ENCODE measurements at places on chromosomes 3 and 15.

DNA sequence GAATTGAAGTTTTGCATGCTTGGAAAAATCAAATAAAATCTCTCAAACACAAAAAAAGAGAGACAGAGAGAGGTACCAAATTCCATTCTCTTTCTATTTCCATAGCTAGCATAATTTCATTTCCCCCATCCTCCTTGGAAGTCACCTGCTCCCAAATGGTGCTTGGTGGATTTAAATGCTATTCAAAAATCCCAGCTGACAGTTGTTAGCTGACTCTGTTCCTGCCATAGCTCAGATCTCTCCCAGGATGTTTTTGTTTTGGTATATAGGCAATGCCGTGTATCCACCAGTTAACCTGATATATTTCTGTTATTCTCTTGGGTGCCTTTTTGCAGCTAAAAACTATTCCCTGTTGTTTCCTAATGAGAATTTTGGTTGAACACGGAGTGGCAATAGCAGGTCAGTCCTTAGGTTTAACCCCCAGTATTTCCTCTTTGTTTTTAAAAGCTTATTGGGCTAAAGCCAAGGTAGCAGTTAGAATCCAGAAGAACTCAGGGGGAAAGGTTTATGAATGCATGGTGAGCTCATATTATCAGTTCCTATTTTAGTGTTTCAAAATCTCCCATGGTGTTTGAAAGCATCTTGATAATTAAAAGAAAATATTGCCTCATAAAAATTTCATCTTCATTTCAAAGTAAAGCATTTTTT is 240.0 kb upstream of the GBE1 start:
- DNase-seq, result no peak

- no peak for DNase-seq
Observed at GRCh38 chr3:5787861-5788488, 600.5 kb downstream of the EDEM1 start.

DNA sequence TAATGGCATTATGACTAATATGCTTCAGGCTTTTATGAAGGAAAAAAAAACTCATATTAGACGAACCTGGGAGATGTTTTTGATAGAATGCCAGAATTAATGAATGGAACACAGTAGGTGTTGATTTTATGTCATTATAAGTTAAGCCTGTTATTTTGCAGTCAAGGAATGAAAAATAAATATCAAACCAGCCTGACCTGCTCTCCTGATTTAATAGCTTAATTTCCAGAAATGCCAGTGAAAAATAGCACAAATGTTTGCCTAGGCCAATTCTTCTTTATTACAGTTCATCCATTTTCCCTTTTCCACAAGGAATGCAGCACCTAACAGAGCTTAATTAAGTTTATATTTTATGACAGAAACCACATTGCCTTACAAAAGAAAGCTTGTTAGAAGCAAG is 292.0 kb downstream of the TBL1XR1 start:
- DNase-seq, result no peak

DNA sequence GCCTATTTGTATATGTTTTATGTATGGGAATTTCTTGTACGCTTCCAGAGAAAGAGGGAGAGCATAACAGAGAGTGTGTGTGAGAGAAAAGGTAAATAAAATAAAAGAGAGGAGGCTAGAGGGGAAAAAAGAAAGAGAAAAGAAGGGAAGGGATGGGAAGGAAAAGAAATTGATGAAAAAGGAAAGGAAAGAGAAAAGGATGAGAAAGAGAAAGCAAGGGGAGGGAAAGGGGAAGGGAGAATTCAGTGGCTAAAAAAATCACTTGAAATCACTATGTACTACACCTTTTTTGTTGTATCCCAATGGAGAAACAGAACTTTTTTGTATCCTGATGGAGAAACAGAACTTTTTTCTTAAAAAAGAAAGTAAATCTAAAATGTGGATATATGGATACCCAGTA is 165.5 kb upstream of the MBNL1 start:
- DNase-seq, result no peak

GRCh38 chr3:23664459-23664858 is 141.3 kb upstream of the UBE2E1 start:
- no peak for DNase-seq

- DNase-seq, result no peak
Observed at GRCh38 chr3:126125341-126125740, 41.4 kb upstream of the SLC41A3 start.

- no peak for DNase-seq
Observed at GRCh38 chr15:86630946-86631345, 551.3 kb downstream of the AGBL1 start.

DNA sequence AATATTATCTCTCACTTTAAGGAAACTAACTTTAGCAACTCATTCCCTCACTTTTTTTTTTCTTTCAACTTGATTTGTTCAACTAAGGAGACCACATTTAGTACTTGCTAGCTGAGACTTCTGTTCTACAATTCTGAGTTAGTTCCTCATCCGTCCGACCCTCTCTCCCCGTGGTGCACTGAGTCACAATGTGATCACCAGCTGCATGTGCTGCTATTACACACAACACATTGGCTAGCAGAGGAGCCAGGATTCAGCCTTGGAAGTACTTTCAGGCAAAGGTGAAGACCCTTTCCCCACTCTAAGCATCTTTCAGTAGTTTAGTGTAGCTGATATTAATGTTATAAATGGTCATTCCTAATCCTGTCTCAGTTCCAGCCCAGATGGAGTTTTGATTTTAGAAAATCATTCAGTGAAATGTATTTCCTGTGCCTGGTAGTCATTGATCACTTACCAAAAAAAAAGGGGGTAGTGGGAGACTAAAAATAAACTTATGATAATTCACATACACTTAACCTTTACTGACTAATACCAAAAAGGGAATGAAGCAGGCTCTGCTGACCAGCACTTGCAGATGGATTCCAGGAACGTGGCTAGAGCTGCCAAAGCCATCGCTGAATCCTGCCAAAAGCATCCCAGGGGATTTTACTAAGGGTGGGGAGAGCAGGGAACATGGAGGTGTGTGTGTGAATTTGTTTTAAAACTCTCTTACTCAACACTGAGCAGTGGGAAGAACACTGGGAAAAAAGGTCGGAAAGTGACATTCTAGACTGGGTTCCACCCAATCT is 424.8 kb downstream of the LPP start:
- DNase-seq, result no peak

- DNase-seq, result no peak
Observed at GRCh38 chr3:133983576-133984560, 45.9 kb downstream of the SLCO2A1 start.

- DNase-seq, result no peak
Observed at GRCh38 chr3:51397392-51397791, 6.3 kb downstream of the RBM15B start.

DNA sequence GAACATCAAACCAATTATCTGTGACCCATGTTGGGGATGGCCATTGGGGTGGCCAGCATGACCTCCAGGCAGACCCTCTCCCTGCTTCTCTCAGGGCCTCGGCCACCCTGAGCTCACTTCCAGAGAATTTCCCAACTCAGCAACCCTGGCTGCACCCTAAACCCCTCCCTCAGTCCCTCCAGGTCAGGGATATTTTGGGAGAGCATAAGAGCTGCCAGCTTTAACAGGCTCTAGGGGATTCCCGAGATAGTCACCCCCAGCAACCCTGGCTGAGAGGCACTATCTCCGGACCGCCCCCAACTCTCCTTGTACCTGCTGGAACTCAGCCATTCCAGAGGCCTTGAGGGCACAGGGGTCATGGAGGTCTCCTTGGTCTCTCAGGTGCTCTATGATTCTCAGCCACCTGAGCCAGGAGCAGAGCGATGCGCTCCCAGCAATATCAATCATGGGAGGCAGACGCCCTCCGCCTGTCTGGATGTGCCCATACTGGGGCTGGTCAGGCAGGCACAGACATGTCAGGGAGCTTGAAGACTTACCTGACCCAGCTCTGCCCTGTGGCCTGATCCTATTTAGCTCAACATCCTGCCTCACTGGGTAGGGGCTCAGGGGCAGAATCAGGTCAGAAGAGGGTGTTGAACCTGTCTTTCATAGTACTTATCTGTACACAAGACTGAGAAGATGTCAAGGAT is 34.9 kb upstream of the CILP start:
- no peak for DNase-seq

GRCh38 chr15:57395292-57395691 is 19.0 kb downstream of the CGNL1 start:
- DNase-seq, result no peak

GRCh38 chr3:194757647-194758061 is 72.0 kb downstream of the FAM43A start:
- DNase-seq, result no peak

- DNase-seq, result no peak
Observed at GRCh38 chr15:31483986-31484951, 157.6 kb downstream of the KLF13 start.

GRCh38 chr3:187292181-187292580 is 644 bp upstream of the MASP1 start:
- no peak for DNase-seq

DNA sequence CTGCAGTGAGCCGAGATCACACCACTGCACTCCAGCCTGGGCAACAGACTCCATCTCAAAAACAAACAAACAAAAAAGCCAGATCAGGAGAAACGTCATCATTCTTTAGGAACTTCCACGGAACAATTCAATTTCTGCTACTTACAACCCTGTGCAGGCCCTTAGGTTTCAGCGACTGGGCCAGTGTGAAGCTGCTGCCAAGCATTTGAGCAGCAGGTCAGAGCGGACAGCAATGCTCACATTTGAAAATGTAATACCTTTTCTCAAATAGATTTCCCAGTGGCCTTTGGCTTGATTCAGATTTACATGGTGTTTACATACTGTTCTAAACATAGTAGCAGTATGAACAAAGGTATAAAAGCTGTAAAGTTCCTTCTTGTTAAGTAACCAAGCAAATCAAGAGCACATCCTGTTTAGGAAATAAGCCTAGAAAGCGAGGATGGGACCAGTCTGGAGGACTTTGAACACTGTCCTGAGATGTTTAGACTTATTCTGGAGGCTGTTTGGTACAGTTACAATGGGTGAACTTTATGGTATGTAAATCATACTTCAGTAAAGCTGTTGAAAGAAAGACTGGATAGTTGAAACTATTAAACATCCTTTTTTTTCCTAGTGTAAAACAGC is 141.2 kb downstream of the HCN4 start:
- no peak for DNase-seq

GRCh38 chr3:188283347-188283746 is 129.4 kb downstream of the LPP start:
- DNase-seq, result no peak

- DNase-seq, result no peak
Observed at GRCh38 chr3:44862226-44862637, 520 bp downstream of the TMEM42 start.

DNA sequence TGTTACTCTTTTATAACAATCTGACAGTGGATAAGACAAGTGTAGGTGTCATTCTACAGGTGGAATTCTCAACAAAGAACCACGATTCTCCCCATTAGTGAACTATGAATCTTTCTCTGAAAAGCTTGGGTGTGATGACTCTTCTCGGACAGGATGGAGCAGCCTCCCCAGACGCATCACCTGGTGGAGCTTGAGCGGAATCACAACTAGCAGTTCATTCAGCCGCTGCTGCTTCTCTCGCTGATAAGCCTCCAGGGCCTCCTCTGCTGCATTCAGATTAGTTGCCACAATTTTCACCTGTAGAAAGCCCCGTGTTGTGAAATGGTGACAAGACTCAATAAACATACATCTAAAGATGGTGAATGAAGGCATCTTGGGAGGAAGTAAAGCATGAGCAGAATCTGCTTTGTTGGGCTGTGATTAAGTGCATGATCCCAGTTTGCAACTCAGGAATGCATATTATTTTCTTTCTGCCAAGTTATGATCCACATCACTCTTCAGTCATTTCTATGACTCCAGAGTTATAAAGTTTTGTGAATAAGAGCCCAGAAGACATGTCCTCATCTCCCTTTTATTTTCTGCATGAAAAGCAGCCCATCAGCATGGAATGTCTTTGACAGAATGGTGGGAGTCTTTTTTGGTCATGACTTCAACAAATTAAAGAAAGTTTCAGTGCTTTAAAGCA is 93.6 kb downstream of the BOC start:
- DNase-seq, result no peak

DNA sequence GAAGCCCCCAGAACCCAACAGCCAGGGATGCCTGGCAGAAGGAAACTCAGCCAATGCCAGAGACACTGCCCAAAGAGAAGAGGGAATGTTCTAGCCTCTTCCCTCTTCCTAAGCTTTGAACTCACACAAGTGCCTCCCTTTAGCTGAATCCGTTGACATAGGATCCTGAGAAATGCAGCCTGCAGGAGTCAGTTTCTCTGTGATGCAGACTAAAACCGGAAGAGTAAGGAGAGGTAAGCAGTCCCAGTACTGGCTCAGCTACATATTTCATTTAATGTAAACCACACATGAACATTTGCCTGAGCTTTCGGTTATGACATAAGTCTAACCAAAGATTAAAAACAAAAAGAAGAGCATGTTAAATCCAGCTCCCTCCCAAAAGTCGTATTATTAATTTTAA is 768.7 kb downstream of the TBL1XR1 start:
- DNase-seq, result no peak

DNA sequence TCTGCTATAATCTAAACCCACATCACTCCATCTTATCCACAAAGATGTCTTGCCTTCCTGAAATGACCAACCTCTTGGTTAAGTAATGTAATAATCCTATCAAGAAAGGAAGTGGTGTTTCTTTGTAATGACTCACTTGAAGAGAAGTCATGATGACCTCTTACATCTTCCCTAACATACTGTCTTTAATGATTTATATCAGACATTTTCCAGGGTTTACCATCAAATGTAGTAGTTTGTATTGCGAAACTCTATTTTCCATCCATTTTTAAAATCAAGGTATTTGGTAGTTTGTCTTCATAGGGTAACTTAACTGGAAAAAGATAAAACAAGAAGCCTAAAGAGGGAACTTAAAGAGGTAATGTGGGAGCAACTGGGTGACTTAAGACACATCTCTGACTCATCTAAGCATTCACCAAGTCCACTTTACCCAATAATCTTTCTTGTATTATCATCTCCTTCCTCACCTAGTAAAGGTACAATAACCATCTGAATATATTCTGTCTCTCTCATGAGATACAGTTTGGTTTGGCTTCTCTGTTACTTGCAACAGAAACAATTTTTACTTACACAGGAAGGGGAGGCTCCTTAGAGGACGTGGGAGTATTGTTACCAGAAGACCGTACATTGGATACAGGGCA is 5.7 kb upstream of the MAPK6 start:
- DNase-seq, result no peak

DNA sequence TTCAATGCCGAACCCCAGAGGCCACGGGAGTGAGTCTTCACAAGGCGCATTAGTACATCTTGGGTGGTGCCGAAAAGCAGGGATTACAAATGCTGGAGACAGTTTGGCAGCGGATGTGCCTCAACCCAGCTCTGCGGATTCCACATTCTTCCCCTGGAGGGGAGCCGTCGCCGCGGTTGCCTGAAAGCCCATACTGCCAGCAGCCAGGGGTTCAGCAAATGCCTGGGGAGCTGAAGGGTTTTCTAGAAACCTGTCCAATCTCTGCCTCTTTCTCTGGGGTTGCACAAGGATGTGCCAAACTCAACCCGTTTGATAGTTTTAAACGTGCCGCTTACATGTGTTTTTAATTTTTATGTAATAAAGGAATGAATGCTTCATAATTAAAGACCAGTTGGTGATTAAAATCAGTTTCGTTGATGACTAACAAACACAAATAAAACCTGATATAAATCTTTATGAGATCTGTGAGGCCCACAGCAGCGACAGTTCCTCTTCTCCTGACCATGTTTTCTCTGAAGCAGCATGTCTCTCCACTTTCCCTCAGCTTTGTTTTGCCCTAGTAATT is 74.6 kb upstream of the LEKR1 start:
- DNase-seq, result no peak
